NK-92 treated with Interleukin-12 subunit alpha and Interleukin-12 subunit beta, amount 100 ng/mL, for 24 hours (cell line): ENCODE measurements at places on chromosomes 12 and 14.

DNA sequence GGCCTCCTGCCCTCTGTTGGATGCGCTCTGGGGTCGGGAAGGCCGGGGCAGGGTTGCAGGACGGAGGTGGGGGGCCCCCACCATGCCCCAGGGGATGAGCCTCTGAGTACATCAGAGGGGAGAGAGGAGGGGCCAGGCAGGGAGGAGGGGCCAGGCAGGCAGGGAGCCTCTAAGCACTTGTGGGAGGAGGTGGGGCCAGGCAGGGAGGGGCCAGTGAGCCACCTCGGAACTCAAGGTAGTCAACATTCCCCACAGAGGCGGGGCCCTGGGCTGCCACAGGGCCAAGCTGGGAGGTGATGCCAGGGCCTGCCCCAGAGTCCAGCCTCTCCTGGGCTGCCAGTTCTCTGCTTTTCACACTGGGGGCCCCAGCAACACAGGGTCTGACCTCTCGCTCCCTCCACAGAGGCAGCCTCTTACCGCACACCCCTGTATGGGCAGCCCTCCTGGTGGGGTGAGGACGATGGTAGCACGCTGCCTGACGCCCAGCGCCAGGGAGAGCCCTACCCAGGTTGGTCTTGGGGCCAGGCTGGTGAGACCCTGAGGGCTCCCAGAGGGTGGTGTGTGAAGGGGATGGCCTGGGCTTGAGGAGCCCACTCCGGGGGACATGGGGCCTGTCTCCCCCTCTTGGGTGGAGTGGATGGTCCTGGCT, 17.4 kb downstream of the CEP170B start:
- DNase-seq = no peak

DNA sequence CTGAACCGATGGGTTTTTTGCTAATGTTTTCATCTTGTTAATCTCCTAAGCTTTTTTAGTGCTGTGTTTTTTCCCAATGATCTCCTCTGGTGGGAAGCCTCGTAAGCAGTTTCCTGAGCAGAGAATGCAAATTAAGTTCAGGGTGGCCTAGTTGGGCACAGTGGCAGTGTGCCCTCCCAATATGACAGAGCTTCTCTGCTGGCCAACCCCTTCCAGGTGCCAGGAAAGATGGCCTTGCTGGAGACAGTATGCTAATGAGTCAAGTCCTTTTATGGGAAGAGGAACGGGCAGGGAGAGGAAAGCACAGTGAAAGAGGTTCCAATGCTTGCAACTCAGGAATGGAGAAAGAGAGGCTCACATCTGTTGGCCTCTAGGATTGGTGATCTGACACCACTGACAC, 115.8 kb downstream of the GCH1 start:
- no peak for DNase-seq

DNA sequence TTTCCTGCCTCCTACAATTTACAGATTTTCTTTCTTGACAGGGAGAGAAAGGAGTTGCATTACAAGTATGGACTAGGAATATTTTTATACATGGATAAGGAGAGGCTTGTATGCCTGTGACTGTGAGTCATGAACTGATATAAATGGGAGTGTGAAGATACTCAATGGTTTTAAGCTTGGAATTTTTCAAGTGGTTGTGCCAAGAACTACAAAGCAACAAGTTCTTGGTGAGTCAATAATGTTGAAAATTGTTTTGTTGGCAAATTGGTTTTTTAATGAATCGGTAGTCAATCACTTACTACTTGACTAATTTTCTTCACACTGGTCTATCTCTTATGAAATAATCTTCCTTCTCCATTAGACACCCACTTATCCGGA, 58.9 kb upstream of the HMGA2 start:
- DNase-seq = no peak

GRCh38 chr12:117344716-117345115, 16.7 kb downstream of the NOS1 start:
- DNase-seq = no peak

GRCh38 chr12:131915000-131915689, 13.9 kb upstream of the PUS1 start:
- DNase-seq = no peak
